ENCODE measurements at places on chromosomes 4 and X.

- DNase-seq = no peak
These were observed 62.1 kb upstream of the S100G start for GRCh38 chrX:16587836-16588235.

- no peak for DNase-seq
These were observed 934.5 kb upstream of the TENM3 start for GRCh38 chr4:181308476-181309312.

DNA sequence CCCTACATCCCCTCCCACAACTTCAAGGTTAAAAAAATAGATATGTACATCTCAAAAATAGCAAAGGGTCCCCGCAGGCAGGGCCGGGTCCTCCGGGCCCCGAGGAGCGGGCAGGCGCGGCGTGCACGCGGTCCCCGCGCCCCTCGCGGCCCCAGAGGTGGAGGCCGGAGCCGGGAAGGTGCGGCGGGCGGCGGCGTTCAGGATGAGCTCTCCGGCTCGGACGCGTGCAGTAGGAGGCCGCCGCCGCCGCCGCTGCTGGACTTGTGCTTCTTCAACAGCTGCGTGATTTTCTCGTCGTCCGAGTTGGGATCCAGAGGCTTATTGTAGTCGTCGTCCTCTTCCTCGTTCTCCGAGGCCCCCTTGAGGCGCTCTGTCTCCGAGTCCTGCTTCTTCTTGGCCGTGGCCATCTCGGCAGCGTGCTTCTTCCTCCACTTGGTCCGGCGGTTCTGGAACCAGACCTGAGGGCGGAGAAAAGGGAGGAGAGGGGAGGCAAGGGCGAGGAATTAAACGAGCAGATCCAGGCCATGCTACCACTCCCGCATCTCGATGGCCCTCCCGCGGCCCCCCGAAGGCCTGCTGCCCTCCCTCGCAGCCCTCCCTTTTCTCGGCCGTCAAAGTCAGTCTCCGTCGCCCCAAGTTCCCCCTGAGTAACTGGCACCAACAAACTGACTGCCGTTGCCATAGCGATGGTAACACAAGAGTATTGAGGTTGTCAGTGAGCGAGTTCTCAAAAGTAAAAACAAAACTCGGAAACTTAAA lies 5.8 kb downstream of the NKX6-1 start:
- peak; percentile 49 for DNase-seq

GRCh38 chrX:57232658-57233360 lies 53.7 kb upstream of the FAAH2 start:
- DNase-seq = no peak

DNA sequence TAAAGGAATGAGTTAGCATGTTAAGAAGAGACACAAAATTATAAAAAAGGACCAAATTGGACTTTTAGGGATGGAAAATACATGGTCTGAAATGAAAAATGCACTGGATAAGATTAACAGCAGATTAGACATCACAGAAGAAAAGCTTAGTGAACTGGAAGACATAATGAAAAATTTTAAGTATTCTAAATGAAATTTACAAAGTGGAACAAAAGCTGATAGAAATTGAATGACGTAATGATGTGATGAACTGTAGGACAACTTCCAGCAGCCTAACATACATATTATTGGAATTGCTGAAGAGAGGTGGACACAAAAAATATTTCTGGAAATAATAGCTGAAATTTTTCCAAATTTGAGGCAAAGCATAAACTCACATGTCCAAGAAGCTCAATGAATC lies 39.6 kb upstream of the GPR173 start:
- no peak for DNase-seq

DNA sequence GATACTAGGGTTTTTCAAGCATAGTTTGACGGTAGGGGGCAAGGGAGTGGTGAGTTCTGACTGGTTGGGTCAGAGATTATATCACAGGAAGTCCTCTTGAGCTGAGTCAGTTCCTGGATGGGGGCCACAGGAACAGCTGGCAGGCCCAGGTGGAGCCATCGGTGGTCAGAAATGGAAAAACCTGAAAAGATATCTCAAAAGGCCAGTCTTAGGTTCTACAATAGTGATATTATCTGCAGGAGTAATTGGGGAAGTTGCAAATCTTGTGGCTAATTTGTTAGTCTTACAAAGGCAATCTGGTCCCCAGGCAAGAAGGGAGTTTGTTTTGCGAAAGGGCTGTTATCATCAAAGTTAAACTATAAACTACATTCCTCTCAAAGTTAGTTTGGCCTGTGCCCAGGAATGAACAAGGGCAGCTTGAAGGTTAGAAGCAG lies 159.3 kb downstream of the PTCHD1 start:
- DNase-seq = no peak

All from SK-N-SH (cell line).